Stimulated activated naive CD8-positive, alpha-beta T cell treated with anti-CD3 and anti-CD28 coated beads, Interleukin-15, Interleukin-2, amounts not matched to agents 100 U/mL and 50 U/mL, for 24 hours (primary cell): ENCODE measurements at places on chromosomes 5 and 9.

GRCh38 chr5:57209316-57210040 is 35.6 kb downstream of the GPBP1 start:
- no peak for DNase-seq

- no peak for DNase-seq
Observed at GRCh38 chr5:114174837-114175236, 187.0 kb upstream of the KCNN2 start.

DNA sequence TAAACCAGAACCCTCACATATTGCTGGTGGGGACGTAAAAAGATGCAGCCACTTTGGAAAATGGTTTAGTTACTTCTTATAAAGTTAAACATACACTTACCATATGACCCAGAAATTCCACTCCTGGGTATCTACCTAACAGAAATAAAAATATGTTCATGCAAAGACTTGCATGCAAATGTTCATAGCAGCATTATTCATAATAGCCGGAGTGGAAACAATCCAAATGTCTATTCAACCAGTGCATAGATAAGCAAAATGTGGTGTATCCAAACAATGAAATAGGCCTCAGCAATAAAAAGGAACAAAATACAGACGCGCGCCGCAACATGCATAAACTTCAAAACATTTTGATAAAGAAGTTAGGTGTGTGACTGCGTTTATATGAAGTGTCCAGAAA is 11.6 kb downstream of the EGR1 start:
- no peak for DNase-seq

DNA sequence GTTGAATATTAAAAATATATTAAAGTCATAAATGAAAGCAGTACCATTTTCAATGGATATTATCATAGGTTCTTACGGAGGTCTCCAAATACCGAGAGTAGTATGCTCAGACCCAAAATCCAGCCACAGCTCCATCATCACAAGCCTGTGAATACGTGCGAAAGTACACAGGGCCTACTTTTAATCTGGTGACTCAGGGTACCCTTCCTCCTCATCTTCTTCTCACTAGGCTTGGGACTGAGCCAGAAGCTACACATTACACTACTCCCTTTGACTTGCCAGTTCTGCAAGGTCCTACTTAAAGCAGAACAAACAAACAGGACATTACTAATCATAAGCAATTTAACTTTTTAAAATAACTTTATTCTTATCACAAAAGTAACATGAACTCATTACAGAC is 7.6 kb upstream of the RIC1 start:
- no peak for DNase-seq

- no peak for DNase-seq
Observed at GRCh38 chr9:126125177-126125576, 201.5 kb upstream of the MVB12B start.

- DNase-seq, result no peak
Observed at GRCh38 chr5:127705120-127705892, 2.1 kb downstream of the CCDC192 start.

GRCh38 chr9:127873223-127873691 is 4.2 kb downstream of the AK1 start:
- no peak for DNase-seq

GRCh38 chr5:60604771-60605170 is 95.2 kb downstream of the DEPDC1B start:
- DNase-seq, result no peak

DNA sequence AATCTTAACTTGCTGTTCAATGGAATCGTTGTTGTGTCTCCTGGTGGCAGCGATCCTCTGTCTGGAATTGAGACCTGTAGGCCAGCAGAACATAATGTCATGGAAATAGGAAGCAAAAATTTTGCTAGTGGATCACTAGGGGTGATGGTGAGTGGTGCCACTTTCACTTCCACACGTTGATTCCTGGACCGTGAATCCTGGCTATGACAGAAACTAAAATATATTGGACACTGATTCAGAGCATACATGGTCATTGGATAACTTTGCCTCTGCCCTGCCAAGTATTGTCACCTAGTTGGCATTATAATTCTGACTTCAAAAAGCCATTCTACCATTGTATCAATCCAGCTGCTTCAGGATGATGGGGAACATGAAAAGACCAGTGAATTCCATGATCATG is 353.2 kb downstream of the IRX1 start:
- DNase-seq, result no peak

GRCh38 chr9:124843456-124844034 is 9.7 kb upstream of the WDR38 start:
- DNase-seq, result no peak

DNA sequence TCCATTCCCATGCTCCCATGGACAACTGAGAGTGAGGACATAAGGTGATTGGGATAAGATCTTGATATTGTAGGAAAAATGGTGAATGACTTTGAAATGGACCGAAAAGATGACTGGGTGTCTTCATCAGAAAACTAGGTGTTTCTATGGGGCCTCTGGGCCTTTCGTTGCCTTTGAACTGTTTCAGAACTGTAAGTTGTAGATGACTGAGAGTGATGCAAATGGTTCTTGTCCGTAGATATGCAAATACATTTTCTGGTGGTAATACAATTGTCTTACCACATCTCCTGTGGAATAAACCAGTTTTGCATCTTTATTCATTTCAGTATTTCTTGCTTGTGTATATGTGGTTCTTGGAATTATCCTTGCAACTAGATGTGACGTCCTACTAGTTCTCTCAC is 16.0 kb upstream of the TEX48 start:
- no peak for DNase-seq

DNA sequence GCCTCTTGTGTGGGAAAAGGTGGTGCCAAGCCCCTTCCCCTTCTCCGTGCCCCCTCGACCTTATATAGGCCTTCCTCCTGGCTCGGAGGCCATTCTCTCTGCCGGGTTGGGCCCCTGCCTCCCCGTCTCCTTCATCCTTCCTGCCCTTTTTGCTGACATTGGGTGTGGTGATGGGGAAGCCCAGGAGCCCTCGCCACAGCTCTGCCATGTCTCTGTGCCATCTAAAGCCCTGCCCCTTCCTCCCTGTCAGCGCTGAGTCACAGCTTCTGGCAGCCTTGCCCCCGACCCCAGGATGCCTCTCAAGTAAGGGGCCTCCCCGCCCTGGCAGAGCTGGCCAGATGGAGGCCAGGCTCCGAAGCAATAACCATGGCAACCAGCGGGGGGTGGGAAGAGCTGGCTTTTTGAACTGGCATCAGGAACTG is 30.4 kb downstream of the JADE2 start:
- peak; percentile 94 for DNase-seq

- DNase-seq, result no peak
Observed at GRCh38 chr5:174945853-174946252, 221.5 kb downstream of the MSX2 start.

- DNase-seq, result peak; percentile 36
Observed at GRCh38 chr5:142013734-142014521, 1.1 kb upstream of the GNPDA1 start.

- no peak for DNase-seq
Observed at GRCh38 chr9:16828340-16829281, 41.9 kb downstream of the BNC2 start.
